CD8-positive, alpha-beta memory T cell (primary cell): ENCODE measurements at places on chromosomes 3 and 15.
A peak's percentile ranks its signal among the peaks of the same experiment; 100 is the strongest.

DNA sequence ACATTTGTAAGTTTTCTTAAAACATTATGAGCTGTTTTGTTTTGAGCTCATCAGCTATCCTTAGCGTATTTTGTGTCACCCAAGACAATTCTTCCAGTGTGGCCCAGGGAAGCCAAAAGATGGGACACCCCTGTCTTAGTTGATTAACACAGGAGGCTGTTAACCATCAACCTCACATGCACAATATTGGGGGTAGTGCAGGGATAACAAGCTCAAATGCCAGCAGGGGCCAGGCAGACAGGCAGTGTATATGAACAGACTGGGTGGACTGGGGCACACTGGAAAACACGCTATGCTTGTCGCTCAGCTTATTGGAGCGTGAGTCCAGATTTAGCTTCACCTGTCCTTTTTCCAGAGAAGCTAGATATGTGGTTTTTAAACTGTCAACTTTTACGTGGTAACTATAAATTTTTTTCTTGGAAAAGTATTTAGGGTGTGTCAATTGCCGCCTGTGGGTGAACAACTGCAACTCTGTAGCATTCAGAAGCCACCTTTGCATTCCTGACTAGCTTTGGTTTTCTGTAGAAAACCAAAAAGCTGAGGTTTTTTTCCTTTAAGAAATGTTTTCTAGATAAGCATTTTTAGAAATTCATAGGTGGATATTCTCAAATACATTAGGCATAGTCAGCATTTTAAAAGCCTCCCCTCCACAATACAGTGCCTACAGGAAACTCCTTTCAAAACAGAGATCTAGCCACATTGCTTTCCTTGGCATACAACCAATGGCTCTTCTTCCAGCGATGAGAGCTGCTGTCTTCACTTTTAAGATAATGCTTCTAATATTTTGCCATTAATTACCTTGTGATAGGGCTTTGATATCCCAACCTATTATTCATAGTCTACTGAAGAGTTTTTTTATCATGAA lies 14.6 kb downstream of the PSMD6 start:
- DNase-seq = no peak

DNA sequence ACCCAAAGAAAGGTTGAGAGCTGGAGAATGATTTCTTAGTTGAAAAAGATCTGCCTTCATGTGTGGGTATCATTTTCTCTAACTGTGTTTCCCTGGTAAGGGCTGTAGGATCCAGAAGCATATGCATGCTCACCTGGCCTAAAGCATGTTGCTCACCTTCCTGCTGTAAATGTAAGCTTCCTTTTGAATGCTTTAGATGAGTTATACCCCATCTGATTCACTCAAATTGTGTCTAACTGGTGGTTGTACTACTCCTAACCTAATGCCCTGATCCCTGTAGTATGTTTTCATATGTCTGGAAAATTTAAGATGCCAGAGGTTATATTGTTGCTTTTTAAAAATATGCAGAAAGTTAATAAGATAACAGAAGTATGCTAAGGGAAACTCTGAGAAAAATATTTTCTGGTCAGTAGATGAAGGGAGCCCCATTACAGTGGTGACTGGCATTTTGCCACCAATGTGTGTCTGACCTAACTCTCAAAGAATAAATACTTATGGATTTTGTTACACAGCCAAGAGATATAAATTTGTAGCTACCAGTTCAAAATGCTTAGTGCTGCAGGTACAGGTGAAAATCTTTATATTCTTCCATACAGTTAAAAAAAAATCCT lies 7.7 kb downstream of the FILIP1L start:
- DNase-seq = no peak

DNA sequence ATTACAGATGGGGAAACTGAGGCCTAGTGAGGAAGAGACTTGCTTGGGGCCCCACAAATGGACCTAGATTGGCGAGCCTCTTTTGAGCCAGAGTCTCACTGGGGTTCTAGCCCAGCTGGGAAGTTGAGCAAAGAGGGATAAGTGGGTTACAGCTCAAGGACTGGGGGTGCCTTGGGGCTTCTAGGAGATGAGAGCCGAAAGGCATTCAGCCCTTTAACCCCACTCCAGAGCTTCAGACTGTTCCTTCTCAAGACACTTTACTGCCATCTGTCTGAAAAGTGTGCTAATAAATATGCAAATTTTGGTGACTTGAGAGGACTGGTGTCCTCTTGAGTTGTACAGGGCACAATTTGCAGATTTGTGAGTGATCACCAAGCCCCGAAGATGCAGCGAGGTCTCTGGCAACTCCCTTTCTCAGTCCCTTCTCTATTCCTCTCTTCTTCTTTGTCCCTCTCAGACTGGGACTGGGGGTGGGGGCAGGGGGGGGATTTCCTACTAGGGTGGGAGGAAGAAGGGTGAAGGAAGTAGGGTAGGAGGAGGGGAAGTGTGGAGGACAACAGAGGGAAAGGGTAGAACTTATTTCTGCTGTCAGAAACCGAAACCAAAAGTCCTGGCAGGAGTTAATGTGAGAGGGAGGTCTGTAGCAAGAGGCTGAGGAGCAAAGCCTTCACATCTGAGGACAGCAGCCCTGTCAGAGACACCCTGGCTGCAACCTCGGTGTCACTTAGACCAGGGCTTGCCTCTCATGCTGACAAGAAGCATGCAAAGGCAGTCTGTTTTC lies 16.2 kb upstream of the ANKDD1A start:
- peak; percentile 46 for DNase-seq

GRCh38 chr3:159234306-159234705 lies 432.5 kb downstream of the MFSD1 start:
- no peak for DNase-seq

- no peak for DNase-seq
Observed at GRCh38 chr3:108403686-108404345, 106.6 kb downstream of the MYH15 start.
